Stimulated activated CD4-positive, alpha-beta T cell treated with anti-CD3 and anti-CD28 coated beads, TNF-alpha, amount 100 ng/mL, for 24 hours (primary cell): ENCODE measurements at places on chromosomes 4 and X.

GRCh38 chr4:16045687-16046086 lies 38.1 kb downstream of the PROM1 start:
- DNase-seq: no peak

- DNase-seq: no peak
Observed at GRCh38 chr4:7777017-7777710, 162.5 kb downstream of the AFAP1 start.

- no peak for DNase-seq
Observed at GRCh38 chrX:35809781-35810180, 11.6 kb downstream of the MAGEB16 start.

- DNase-seq: no peak
Observed at GRCh38 chr4:90081432-90082144, 45.6 kb upstream of the CCSER1 start.

DNA sequence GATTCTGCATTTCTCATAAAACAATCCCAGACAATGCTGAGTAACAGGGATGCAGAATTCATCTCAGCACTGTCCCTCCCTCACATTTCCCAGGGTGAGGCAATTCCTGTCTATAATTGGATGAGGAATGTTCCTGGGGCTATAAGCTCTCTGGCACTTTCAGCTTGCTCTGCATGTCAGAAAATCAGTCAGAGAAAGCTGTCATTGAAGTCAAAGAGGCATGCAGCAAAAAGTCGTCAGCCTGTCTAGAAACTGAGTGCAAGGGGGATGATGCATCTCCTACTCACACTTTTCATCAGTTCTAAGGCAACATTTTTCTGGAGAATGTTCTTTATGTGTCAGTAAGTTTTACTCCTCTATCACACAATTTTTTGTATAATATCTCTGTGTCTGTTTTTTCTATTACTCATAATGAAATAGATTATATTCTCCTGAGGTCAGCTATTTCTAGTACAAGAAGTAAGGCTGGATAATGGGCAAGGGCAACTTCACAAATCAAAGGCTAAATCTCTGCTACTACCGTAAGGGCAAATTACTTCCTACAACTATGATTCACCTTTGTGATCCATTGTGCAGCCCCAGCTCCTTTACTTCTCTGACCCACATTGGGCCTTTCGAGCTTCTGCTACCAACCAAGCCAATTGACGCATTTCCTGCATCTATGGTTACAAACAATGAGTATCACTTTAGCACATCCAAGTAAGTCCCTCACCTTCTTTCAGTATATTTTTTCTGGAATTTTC lies 56.0 kb downstream of the TASL start:
- DNase-seq: no peak

- DNase-seq: no peak
Observed at GRCh38 chrX:36867143-36867542, 141.0 kb upstream of the FAM47C start.

DNA sequence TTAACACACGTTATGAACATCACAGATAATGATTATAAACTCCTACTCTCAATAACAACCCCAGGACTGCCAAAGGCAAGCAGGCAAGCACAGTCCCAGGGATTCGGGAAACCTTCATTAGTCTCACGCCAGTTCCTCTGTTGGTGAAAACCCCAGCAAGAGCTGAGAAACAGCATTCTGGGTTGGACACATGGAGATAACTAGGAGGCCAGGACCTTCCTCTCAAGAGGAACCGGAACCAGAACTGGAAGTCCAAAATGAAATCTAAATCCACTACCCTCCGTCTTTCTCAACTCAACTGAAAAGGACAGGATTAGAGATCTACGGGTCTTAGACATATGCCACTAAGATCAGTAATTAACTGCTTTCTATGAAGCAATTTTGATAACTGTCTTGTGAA lies 3.8 kb downstream of the VEGFC start:
- no peak for DNase-seq

DNA sequence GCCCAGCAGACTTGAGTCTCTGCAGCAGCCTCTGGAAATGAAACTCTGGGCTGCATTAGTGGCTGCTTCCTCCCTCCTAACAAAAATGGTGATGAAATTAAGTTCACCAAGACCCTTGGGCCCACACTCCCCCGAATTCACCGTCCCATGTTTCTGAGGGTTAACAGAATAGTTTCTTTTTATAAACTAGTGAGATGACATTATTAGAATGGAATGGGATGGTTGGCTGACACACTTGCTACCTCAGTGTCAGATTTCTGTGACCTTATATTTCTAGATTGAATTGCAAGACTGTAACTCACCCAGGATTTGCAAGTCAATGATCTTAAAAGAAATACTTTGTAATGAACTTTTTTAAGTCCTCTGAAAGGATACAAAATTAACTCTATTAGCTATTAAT lies 127.1 kb downstream of the SHROOM3 start:
- no peak for DNase-seq

- no peak for DNase-seq
Observed at GRCh38 chr4:94882756-94883155, 125.0 kb downstream of the BMPR1B start.

GRCh38 chrX:149471397-149471796 lies 33.7 kb downstream of the IDS start:
- no peak for DNase-seq

GRCh38 chrX:38987198-38987651 lies 186.0 kb downstream of the MID1IP1 start:
- DNase-seq: no peak

GRCh38 chr4:45063696-45064095 lies 337.3 kb upstream of the GNPDA2 start:
- no peak for DNase-seq

GRCh38 chr4:187944179-187944578 lies 51.4 kb upstream of the ZFP42 start:
- no peak for DNase-seq

DNA sequence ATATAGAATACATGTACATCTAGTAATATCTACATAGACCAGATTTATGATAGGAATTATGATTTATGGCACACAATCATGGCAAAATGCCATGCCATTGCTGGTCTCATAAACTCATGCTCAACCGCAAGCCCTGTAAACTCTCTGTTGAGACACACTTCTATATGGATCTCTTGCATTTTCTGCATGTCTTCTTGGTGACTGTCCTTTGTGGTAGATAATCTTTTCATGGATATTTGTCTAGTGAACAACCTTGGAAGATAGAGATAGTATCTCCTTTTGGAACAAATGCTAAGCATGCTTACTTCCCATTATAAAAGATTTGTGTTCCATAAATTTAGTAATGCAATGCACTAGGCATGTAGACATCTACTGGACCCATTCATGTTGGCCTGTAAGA lies 328.0 kb downstream of the NAF1 start:
- DNase-seq: no peak

- DNase-seq: no peak
Observed at GRCh38 chr4:2390146-2390545, 28.3 kb downstream of the ZFYVE28 start.

GRCh38 chr4:99826016-99826415 lies 9.4 kb downstream of the DAPP1 start:
- DNase-seq: no peak

DNA sequence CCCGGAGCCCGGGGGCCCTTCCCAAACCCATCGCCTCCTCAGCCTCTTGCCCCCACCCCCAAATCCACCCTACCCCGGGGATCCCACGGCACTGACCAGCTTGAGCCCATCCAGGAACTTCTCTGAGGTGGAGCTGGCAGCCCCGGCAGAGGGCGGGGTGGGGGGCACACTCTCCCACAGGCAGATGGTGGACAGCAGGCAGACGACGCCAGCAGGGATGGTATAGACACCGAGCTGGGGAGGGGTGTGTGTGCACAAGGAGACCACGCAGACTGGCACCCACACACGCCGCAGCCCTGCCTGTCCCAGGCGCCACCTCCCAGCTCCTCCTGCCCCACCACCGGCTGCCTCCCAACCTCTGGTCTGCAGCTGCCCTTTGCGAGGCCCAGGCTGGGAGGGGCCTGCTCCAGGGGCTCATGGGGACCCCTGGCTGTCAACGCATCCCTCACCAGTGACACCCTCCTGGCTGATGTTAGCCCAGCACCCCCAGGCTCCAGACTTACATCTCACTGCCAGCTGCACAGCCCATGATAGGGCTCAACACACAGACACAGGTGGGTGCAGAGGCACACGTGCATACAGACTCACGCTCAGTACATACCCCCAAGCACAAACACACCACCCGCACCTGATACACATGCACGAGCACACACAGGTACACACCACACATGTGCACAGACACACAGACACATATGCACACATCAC lies 4.2 kb downstream of the SLC49A3 start:
- DNase-seq: no peak

- no peak for DNase-seq
Observed at GRCh38 chrX:140467211-140467610, 37.7 kb downstream of the SOX3 start.

DNA sequence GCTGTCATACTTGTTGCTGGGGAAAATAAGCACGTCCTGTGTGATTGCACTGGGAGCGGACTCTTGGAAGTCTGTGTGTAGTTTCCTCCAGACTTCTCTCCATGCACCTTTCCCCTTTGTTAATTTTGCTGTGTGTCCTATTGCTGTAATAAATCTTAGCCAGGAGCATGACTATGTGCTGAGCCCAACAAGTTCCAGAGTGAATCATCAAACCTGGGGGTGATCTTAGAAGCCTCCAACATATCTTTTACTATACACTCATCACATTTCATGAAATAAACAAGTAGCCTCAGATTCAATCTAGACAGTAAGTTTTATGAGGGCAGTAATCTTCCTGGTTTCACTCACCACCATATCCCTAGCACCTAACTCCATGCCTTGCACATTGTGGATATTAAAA lies 43.3 kb upstream of the FGF13 start:
- DNase-seq: no peak

- no peak for DNase-seq
Observed at GRCh38 chrX:25016361-25016671, 551 bp upstream of the ARX start.

DNA sequence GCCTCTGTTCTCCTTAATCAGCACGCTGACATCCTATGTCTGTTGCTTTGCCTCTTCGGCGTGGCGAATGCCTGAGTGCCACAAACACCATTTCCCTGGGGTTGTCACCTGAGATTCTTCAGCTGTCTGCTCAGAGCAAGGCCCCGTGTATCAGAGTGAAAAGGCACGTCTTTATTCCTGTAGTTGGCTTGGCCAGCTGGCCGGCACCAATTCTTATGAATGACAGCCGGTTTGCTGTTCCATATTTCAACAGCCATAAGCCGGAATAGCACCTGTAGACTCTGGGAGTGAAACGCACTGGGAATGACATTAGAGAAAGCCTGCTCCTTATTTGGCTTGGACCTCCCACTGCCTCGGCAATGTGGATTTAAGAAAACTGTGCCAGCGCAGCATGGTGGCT lies 89.3 kb downstream of the MGST2 start:
- DNase-seq: no peak

GRCh38 chr4:118772081-118772766 lies 63.7 kb downstream of the SEC24D start:
- DNase-seq: no peak

DNA sequence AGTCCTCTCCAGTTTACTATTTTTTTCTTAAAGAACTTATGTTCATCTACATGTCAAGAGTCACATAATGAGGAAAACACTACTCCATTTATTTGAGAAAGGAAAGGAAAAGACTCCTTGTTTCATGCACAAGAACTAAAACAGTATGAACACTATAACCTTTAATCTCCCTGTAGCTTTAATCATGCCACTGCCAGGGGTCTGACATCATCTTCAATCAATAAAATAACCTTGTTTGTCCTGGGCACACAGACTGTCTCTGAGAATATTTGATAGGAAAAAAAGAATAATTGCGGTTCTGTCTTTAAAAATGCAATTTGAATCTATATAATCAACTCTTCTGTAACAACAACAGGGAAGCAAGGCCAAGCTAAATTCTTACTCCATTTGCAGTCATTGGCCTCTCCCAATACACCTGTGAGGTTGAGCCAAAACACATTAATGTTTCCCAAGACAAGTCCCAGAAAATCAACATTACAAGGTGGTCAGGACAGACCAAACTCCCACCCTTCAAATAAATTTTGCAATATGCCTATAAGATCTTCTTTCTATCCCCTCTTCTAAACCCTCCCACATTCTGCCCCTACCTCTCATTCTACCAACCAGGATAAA lies 13.2 kb downstream of the AMOT start:
- no peak for DNase-seq
